ENCODE measurements at places on chromosomes 11 and 22. TPM values are rescaled to one million over a fixed set of nuclear protein-coding genes. Genes with fewer than 3 reads are reported as not detected.

DNA sequence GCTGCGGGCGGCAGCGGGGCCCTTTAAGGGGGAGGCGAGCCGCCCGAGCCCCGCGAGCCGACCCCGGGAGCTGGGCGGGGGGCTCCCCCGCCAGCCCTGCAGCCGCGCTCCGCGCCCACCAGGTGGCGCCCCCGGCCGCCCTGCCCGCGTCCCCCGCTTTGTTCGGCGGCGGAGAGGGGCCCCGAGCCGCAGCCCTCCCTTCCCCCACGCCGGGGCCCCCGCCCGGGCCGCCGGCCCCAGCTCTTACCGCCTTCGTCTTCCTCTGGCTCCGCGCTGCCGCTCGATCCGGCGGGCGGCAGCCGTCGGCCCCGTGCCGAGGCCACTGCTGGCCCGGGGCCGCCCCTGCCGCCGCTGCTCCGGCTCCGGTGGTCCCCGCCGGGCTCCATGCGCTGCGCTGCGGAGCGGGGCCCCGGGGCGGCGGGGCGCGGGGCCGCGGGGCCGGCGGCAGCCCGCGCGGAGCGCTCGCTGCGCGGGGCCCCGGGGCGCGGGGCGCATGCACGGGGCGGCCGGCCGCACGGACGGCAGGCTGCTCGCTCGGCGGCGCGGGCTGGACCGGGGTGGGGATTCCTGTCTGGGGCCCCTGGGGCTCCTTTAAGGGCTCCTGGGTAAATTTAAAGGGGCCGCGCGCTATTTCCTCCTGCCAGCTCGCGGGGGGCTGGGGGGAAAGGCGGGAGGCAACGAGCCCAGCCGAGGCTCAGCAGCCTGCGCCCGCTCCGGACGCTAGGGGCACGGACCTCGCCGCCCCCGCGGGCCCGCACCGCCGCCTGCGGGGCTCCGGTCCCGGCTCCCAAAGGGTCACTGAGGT lies at the start of gene ZFTA:
Gene ZFTA (minus strand): TSS at position 539 of the 805 bp plus-strand sequence. CDS start 153 bp downstream, at position 386.
- peak; percentile 73 for DNase-seq

DNA sequence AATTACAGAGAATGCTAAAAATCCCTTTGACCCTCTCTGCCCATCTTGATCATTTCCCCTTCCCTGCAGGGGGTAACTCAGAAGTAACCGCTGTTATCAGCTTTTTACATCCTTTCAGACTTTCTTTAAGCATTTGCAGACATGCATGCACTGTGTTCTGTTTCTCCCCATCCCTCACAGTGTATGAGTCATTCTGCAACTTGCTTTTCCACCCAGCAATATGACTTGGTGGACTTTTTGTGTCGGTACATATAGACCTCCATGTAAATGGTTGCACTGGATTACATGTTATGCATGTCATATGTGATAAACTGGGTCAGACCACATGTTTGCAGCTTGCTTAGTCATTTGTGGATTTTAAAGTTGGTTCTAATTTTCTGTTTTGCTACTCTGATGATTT lies 87.7 kb upstream of the NECTIN1 start:
- no peak for DNase-seq

- DNase-seq: no peak
These were observed 960.1 kb downstream of the NTM start for GRCh38 chr11:132330515-132330914.

DNA sequence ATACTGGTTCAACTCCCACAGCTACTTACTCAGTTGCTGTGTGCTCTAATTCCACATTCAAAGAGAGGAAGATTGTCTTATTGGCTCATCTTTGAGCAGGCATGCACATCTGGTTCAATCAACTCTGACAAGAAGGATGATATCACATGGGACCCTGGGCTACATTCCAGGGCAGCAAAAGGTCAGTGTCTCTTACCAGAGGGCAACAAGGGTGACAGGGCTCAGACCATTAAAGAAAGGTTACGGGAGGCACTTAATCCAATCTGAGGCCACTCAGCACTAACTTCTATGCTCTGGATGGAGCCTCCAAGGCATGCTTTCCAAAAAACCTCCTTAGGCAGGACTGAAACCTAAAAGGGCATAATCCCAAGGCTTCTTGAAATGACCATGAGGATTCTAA lies 549.4 kb upstream of the API5 start:
- no peak for DNase-seq

- DNase-seq: peak; percentile 11
These were observed 31.2 kb downstream of the RAB6A start for GRCh38 chr11:73729594-73730206.

Gene SELENOH
- 223 TPM for total RNA-seq

Gene FIBP
- total RNA-seq: 77.8 TPM

Measured in progenitor cell of endocrine pancreas (in vitro differentiated cells).